ENCODE measurements at places on chromosomes 4 and X. TPM values are rescaled to one million over a fixed set of nuclear protein-coding genes. Genes with fewer than 3 reads are reported as not detected.

- no peak for DNase-seq
These were observed 146.9 kb upstream of the FGF13 start for GRCh38 chrX:138858438-138858837.

DNA sequence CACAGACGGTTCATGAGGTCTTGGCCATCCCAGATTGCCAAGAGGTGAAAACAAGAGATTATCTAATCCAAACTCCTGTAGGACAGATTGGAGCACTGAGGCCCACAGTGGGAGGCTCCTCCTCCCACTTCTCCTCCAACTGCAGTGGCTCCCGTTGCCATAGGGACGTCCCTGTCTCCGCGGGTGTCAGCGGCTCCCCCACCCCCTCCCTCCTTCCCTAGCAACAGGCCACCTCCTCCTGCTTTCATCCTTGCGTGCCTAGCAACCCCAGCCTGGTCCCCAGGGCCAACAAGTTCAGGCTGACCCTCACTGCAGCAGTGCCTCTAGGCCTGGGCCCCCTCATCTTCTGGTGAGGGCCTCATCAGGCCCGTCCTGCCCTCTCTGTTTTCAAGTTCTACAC is 6.8 kb upstream of the IQSEC2 start:
- DNase-seq, result no peak

DNA sequence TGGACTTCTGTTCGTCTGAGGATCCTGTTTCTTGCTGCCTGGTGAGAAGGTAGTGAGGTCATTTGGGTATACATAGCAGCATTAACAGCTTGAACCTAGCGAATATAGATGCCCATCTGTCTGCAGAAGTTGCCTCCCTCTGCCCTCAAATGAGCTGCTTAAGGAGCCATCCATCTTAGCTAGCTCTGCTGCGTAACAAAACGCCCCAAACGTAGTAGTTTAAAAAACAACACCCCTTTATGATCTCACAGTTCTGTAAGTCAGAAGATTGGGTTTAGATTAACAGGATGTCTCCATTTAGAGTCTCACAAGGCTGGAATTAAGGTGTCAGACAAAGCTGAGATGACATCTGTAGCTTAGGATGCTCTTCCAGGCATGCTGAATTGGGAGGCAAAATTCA is 185.3 kb downstream of the DHRSX start:
- DNase-seq, result no peak

DNA sequence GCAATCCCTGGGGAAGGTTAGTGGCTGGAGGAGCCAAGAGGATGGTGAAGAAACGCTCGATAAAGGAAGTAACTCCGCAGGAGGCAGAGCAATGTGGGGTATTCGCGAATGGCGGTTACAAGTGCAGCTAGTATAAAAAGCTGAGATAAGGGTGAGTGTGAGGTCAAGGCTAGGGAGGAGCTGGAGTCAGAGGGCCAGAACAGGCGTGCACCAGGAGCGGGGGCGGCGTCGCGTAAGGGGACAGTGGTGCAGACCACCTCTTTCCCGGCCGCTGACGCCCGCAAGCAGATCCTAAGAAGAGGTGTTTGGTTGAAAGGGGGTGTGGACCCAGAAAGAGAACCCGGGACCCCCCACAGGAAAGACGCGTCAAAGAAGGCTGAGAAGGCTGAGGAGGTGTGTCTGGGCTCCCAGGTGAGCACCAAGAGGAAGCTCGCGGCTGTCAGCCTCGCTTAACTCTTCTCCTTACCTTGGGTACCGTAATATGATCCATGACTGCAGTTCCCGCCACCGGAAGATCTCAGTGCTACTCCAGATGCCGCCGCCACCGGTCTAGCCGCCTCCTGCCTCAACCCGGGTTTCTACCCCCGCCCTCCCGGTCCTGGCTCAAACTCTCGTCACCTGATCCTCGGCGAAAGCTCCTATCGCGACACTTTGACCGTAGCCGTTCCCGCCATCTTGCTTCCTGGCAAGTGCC is at the start of gene MTMR8:
TSS of gene MTMR8 (minus strand) at position 579 of the 694 bp plus-strand sequence. CDS start at position 490, 89 bp downstream.
- DNase-seq, result peak; percentile 83

DNA sequence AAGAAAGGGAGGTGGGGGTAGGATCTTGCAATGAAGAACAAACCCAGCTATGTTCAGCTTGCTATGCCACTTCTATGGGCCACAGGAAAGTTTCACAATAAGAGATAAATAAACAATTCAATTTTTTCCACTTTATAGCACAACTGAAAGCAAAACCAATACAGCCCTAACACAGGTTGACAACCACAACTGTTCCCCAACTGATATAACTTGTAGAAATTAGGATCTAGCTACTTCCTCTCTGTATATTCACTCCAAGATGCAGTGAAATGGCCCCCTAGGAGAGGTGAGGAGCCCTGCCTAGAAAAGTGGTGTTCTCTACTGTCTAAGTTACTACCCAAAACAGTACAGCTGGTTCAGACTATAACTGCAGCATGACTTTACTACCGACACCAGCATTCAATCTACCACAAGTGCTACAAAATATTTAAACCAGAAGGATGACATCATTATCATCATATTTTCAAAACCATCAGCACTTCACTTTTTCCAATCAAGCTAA is 77.0 kb downstream of the FBXW7 start:
- no peak for DNase-seq

DNA sequence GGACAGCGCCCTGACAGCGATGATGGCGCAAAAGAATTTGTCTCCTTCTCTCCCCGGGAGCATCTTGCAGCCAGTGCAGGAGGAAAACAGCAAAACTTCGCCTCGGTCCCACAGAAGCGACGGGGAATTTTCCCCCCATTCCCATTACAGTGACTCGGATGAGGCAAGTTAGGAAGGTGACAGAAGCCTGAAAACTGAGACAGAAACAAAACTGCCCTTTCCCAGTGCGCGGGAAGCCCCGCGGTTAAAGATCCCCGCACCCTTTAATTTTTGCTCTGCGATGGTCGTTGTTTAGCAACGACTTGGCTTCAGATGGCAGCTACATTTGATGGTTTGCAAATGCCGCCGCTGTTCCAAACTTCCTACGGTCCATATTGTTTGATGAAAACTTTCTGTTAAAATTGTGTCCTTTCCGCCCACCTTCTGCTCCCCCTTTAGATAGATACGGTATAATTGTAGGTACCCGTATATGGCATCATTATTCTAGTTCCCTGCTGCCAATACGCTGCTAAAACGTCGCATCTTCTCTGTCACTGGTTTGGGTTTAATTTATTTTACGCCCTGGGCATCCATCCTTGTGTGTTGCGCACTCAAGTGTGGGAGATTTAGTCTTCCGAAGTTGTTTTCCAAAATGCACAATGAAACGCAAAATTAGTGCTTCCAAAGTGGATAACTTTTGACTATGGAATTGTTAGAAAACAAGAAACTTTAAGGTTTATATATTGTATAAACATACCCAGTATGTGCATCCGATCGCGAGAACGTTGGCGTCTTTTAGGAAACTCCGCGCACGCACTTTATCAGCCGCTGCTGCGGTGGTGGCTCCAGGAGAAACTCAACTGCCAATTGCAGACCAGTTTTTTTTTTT is 1.5 kb downstream of the ATOH1 start:
- no peak for DNase-seq

H2BW2 gene
- not detected for total RNA-seq

PDLIM3 gene
- 209 TPM for total RNA-seq

KLB gene
- not detected for total RNA-seq
